ENCODE measurements at places on chromosomes 13 and 19.

GRCh38 chr13:22964245-22964966 lies 216.4 kb upstream of the SGCG start:
- no peak for DNase-seq

- peak; percentile 39 for DNase-seq
Measured at GRCh38 chr19:44740351-44740824, 8.1 kb upstream of the BCL3 start.

DNA sequence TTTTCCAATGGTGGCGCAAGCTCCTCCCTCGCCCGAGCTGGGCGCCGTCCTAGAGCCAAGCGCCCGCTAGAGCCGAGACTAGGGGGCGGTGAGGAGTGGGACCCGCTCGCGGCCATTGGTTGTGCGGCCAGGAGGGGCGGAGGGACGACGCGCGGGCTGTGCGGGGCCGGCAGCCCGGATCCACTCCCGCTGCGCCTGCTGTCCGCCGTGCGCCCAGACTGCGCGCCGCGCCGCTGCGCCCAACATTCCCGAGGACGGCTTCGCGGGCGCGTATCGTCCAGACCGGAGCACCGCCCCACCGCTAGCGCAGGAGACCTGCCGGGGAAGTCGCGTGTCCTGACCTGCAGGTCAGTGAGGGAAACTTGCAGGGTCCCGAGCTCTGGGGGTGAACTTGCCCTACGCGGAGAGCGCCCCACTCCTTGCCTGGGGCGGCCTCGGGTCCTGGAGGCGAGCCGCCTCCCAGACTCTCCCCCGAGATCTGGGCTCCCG lies at the start of gene SERTM1:
Gene SERTM1 (plus strand): TSS at position 183 of the 489 bp plus-strand sequence. CDS start 21,059 bp downstream, outside the sequence.
- DNase-seq = no peak

DNA sequence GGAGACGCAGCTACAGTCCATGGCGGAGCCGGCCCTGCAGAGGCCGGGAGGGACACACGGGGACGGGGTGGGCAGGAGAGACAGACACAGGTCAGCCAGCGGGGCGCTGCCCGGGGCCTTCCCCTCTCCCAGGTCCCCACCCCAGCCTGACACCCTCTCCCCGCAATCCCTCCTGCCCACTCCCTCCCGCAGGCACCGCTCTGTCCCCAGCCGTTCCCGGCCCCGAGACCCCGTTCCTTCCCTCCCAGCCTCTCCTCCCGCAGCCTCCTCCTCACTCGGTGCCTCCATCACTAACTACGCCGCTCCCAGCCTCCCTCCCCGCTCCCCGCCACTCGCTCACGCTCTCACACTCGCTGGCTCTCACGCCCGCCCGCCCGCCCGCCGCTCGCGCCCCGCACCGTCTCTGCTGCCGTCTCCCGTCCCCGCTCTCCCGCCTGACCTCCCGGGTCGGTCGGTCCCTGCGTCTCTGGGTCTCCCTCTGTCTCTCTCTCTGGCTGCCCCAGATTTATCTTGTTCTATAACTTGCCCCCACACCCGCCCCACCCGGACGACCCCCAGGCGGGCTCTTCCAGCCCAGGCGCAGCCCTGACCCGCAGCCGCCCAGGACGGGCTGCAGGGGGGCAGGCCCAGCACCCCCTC lies 15.2 kb downstream of the ERFL start:
- no peak for DNase-seq

DNA sequence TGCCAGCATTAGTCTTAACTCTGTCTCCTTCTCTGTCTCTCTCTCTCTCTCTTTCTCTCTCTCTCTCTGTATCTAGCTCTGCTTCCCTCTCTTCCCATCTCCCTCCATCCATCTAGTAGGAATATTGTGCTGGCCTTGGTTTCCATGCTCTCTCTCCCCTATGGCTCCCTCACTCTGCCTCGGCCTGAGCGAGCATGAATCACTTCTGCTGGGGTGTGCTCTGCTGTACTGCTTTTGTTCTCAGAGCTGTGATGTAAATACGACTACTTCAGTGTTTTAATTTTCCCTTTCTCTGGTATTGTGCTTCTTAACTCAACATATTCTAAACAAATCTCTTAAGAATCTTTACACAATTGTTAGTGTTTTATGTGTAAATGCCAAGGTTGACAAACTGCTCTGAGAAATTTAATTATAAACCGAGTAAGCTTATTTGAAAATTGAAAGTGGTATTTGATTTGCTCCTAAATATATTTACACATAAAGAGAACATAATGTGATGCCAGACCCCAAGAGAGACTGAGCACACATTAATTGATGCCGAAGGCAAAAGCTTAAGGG lies 211.5 kb upstream of the KL start:
- DNase-seq = no peak

GRCh38 chr19:11587302-11587974 lies 9.8 kb upstream of the ZNF627 start:
- peak; percentile 83 for DNase-seq

GRCh38 chr19:28435551-28436271 lies 777.2 kb downstream of the UQCRFS1 start:
- no peak for DNase-seq
